ENCODE measurements at places on chromosomes 2 and 18. TPM values are rescaled to one million over a fixed set of nuclear protein-coding genes. Genes with fewer than 3 reads are reported as not detected.

DNA sequence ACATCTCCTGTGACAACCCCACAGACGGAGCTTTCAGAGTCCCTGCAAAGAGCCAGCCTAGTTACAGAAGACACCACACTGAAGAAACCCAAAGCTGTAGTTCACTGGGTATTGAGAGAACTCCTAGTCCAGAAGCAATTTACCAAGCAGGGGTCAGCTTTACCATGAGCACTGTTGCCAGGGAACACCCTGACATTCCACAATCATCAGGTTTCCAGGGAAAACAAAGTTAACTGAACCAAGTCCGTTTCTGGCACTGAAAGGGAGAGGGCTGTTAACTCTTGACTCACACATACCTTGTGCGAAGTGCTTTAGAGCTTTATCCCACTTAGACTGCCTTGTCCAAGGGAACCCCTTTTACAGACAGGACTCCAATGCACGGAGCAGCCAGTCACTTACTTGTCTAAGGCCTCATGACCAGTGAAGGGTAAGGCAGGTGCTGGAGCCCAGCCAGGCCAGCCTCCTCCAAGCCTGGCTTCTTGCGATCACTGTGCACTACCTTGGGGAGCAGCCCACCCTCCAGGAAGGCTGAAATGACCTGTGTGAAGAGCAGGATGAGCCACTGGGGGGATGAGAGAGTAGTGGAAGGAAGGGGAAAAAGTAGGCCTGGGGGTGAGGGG, 53.9 kb downstream of the REEP1 start:
- no peak overlapping the region for H3K27ac ChIP-seq
- H3K4me3 ChIP-seq = no peak overlapping the region
- no peaks in the 10 kb centered on the region for H3K36me3 ChIP-seq
- H3K4me1 ChIP-seq = no peaks in the 10 kb centered on the region
- no peak for DNase-seq

- H3K4me1 ChIP-seq = no peaks in the 10 kb centered on the region
- H3K4me3 ChIP-seq = no peak overlapping the region
- peaks cover 16% of the 10 kb centered on the region for H3K36me3 ChIP-seq
- peaks cover 1% of the 10 kb centered on the region for H3K27me3 ChIP-seq
- DNase-seq = no peak
Observed at GRCh38 chr2:240424341-240425235, 10.9 kb upstream of the GPC1 start.

- no peak overlapping the region for H3K27ac ChIP-seq
- no peak for DNase-seq
- H3K4me1 ChIP-seq = no peaks in the 10 kb centered on the region
- H3K36me3 ChIP-seq = no peaks in the 10 kb centered on the region
Observed at GRCh38 chr2:193267496-193268002, 1072.8 kb upstream of the TMEFF2 start.

The GCKR gene
- total RNA-seq = 0.59 TPM

DNA sequence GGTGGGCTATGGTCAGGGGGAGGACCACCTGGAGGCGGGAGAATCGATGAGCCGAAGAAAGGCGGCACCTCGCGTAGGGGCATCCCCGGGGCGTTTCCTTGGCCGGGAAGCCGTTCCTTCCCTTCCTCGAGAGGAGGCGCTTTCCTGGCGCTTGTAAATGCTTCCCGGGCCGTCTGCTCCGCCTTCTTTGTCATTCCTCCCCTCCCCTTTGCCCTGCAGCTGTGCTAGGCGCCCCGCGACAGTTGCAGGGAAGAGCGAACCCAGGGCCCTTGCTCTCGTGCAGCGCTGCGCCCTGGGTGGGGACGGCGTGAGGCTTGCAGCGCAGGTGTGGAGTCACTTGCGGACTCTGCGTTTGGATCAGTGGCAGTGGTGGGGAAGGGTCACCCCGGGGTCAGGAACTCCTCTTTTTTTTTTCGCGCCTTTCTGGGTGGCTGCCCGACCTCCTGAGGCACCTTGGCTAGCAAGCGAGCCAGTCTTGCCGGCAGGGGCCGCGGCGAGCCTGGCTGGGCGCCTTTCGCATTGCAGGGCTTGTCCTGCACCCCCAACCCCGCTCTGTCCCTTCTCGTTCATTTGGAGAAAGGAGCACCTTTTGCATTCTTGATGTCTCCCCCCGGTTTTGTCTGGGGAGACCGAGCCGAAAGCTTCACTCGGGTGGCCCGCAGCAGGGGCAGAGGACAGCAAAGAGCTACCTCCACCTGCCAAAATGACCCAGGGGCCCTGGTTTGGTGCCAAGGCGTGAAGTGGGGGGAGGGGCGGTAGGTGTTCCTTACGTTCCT, 858 bp downstream of the KCNS3 start:
- H3K27ac ChIP-seq = no peak overlapping the region
- peaks cover 13% of the 10 kb centered on the region for H3K4me1 ChIP-seq
- H3K27me3 ChIP-seq = peaks cover 6% of the 10 kb centered on the region
- peaks cover 4% of the 10 kb centered on the region for H3K36me3 ChIP-seq
- peak overlapping the region; percentile 91 for H3K4me3 ChIP-seq
- peak; percentile 63 for DNase-seq
